ENCODE measurements at places on chromosomes 2 and 18.

- peak; percentile 90 for DNase-seq
Measured at GRCh38 chr2:240584486-240585031, 2.0 kb upstream of the CAPN10 start.

GRCh38 chr2:183532514-183532913, 408.3 kb downstream of the NUP35 start:
- DNase-seq: no peak

DNA sequence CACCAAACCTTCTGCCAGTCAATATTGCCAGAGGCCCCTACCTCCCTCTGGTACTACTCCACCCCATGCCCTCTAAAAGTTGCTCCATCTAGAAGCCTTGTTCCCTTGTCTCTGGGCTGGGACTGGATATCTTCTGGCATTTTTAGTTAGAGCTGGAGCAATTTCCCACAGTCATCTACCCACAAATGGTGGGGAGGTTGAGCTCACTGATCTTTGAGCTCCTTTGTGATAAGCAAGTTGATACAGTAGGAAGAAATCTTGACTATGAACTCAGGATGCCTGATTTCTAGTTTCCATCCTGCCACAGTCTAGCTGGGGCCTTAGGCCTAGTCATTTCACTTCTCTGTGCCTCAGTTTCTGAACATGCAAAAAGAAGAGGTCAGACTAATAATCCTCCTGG, 155.0 kb downstream of the MAIP1 start:
- DNase-seq: no peak

GRCh38 chr2:221895366-221896121, 323.4 kb upstream of the EPHA4 start:
- no peak for DNase-seq

DNA sequence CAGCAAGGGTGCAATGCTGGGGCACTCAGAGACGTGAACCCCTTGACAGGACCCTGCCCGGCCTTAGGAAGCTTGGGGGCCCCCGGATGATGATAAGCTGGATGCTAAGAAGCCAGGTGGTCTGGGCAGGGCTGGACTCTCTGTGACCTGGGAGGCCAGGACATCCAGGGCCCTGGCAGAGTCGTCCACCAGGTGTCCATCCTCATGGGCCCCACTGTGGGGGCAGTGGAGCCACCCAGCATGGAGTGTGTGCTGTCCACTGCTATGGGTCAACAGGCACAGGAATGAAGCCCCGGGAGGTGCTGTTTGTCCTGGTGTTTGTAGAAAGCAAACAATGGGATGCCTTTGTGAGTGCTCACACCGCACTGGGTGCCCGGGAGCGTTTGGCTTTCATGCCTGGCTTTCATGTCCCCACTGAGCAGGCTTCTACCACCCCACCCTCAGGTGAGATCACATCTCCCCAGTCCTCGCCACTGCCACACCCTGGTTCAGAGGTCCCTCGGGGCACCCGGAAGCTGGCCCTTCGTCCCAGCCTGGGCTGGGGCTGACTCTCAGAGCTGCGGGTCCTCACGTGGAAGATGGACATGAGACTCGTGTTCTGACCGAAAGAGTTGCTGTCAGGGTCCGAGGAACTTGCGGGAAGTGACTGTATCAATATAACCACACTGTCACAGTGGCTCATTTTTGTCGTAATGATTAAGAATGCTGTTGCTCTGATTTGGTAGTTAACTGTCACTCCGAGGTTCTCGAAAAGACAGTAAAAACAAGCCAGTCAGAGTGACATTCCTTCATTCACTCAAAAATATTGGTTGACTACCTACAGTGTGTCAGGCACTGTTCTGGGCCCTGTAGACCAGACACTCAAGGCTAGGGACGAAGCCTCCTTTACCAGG, 53.3 kb downstream of the INHBB start:
- no peak for DNase-seq

GRCh38 chr2:158578703-158579330, 122.1 kb downstream of the PKP4 start:
- DNase-seq: no peak

- DNase-seq: no peak
Measured at GRCh38 chr18:9739516-9739915, 31.4 kb downstream of the RAB31 start.

GRCh38 chr2:26942543-26943295, 27.7 kb upstream of the MAPRE3 start:
- DNase-seq: peak; percentile 57

DNA sequence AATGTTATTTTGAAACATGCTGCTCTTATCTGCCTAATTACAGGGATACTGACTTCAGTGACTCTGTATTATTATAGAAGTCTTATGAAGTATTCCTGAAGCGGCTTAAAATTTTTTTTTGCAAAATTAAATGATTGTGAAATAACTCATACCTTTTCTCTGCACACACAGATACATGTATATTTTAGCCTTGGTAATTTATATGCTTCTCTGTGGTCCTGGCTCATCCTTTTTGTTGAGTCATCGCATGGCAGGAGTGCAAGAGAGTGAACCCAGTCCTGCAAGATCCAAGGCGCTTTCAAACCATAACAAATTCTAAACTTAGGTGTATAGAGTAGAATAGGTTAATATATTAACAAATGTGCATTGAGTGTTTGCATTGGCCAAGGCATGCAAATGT, 8.6 kb downstream of the CCNT2 start:
- no peak for DNase-seq

DNA sequence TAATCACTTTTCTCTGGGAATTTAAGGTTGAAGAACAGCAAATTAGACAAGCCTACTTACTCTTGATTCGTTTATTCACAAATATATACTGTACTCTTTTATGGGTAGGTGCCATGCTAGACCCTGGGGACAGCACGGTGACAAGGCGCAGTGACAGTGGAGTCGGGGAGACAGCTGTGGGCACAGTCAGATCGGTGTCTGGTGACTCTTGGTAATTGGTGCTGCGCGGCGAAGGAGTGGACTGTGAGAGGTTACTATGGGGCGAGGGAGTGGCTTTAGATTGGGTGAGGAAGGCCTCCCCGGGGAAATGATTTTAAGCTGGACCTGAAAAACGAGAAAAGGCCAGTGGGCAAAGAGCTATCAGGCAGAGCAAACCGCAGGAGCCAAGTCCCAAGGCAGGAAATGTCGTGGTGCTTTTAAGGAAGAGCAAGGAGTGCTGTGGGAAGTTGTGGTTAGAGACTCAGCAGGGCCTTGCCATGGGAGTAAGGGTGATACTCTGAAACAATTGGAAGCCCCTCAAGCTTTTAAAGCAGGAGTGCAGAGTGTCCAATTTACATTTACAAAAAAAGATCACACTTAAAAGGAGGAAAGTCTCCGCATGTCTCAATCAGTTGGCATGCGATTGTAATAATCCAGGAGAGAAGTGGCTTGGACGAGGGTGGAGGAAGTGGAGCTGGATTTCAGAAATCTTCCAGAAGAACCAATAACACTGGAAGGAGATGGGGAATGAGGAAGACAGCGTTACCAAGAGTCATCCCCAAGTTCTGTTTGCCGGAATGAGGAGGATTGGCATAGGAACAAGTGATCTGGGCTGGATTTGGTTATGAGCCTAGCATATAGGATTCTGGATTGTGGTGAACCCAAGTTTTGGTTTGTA, 36.1 kb upstream of the TXNDC2 start:
- peak; percentile 89 for DNase-seq

DNA sequence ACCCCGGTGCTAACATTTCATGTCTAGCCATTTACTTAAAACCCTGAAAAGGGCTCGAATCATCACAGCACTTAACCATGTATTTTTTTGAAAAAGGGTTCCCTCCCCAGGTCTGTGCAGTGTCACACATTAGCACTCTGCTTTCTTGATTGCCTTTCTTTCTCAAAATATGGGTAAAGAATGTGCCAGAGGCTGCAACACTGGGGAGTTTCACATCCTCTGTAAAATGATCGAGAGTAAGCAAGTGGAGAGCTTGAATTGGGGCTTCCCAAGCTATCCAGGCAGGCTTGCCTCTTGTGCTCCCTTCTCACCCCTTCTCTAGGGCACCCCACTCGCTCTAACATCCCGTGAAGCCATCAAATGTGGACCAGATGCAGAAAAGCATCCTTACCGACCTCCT, 177.0 kb upstream of the CCDC68 start:
- no peak for DNase-seq

DNA sequence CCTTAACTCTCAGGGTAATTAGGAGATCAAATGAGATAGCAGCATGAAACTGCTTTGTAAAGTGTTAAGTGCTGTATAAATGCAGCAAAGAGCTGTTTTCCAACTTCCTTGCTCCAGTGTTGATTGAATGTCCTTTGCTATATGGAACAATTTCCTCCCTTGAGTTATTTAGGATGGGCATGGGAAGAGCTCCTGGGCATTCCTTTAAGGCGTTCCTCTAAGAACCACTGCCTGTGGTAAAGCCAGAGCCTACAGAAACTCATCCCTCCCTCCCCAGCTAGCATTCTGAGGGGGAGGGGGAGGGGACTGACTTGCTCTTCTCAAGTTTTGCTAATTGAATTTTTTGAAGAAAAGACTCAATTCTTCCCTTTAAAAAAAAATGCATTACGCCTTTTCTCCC, 1.4 kb downstream of the AKAIN1 start:
- DNase-seq: no peak

GRCh38 chr2:109560265-109560664, 53.5 kb downstream of the SEPTIN10 start:
- no peak for DNase-seq

DNA sequence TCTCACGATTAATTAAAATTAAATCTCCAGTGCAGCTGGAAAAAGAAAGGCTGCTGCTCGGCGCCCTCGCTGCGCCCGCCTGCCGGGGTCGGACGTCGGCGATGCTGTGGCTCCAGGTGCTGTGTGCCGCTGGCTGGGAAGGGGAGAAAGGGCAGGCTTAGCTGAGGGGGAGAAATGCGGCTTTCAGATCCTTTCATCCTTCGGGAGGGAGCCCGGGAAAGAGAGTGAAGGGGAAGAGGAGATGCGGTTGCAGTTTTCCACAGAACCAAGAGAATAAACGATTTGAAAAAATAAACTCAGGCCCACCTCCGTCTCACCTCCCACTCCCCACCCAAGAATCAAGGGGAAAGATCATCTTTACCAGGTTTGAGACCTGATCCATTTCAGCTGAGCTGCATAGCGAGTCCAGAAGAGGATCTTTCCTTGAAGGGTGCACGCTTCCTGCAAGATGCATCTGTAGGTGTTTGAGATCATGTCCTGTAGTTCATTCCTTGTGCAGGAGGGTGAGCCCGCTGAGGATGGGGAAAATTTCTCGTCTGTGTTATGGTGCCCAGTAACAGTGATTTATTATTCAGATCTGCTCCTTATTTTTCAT, 495 bp downstream of the TMEM169 start:
- DNase-seq: no peak

DNA sequence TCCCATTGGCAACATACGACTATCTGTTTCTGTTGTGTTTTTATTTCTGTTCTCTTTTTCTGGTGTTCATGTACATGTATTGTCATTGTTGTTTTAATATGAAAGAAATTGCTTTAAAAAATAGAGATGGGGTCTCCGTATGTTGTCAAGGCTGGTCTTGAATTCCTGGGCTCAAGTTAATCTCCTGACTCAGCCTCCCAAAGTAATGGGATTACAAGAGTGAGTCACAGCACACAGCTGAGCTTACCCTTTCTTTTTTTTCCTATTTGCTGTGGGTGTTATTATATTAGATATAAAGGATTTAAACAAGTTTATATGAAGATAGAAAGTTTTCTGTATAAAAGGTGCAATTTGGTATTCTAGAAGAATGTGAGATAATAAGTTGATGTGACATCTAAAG, 554.6 kb downstream of the DSC3 start:
- no peak for DNase-seq

GRCh38 chr2:205495819-205496218, 186.5 kb upstream of the NRP2 start:
- no peak for DNase-seq

DNA sequence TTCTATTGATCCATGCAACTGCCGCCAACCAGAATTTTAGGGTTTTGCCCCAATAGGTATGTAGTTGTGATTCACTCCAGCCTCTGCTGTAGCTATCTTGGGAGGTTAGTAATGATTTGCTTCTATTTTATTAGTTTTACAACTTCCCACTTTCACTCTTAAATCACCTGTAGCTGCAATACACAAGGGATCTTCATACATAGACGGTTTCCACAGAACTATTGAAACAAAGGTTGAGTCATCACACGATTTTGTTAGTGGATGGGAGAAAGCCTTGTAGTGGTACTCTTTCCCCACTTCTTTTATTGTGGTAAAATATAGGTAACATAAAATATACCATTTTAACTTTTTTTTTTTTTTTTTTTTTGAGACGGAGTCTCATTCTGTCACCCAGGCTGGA, 104.2 kb upstream of the SPRED2 start:
- no peak for DNase-seq

DNA sequence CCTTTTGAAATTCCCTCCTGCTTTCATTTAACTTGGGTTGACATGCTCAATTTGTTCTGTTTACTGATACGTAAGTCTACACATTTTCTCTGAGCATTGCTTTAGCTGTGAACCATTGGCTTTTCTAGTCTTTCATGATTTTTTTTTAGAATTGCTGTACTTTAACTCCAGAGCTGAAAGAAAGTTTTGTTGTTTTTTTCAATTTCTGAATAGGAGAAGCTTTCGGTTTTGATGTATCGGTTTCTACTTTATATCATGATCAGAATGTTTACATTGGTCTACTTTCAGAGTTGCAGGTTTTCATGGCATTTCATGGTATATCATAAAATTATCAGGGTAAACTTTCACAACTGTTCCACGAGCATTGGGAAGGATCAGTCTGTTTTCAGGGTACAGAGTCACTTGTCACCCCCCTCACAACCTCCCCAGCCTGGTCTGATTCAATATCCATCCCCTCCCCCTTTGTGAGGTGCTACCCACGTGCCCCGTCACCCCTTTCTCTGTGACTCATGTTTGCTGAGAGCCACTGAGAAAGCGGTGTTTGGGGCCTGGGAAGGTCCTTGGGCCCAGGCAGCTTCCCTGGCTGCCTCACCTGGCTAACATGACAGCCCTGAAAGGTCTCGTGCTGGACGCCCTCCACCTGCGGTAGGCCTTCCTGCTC, 7.0 kb downstream of the ASTL start:
- no peak for DNase-seq

GRCh38 chr2:46666754-46667153, 187.4 kb downstream of the TMEM247 start:
- DNase-seq: no peak

GRCh38 chr2:180352620-180353019, 345.5 kb upstream of the CWC22 start:
- DNase-seq: no peak

- DNase-seq: no peak
Measured at GRCh38 chr2:236573066-236573929, 3.7 kb downstream of the ACKR3 start.

DNA sequence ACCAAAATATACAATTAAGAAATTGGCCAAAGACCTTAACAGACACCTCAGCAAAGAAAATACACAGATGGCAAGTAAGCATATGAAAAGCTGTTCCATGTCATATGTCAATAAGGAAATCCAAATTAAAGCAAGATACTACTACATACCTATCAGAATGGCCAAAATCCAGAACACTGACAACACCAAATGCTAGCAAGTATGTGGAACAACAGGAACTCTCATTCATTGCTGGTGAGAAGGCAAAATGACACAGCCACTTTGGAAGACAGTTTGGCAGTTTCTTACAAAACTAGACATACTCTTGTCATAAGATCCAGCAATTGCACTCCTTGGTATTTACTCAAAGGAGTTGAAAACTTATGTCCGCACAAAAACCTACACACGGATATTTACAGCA, 20.3 kb upstream of the DNAJC10 start:
- DNase-seq: no peak

GRCh38 chr2:6181525-6181924, 489.3 kb downstream of the SOX11 start:
- no peak for DNase-seq
